ENCODE measurements at places on chromosomes 3 and 15.

- no peak for DNase-seq
Observed at GRCh38 chr15:25052191-25052999, 97.6 kb downstream of the SNRPN start.

DNA sequence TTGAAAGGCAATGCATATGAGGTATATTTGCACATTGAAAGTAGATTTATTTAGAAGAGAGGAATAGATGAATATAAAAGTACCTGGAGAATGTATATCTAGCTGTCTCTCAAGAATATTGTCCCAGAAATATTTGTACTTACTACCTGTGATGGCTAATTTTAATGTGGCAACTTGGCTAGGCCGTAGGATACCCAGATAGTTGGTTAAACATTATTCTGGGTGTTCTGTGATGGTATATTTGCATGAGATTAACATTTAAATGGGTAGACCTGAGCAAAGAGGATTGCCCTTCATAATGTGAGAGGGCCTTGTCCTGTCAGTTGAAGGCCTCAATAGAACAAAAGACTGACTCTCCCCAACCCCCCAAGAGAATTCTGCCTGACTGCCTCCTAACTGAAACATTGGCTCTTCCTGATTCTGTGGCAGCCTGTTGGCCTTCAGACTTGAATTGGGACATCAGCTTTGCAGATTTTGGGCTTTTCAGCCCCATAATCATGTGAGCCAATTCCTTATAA lies 69.4 kb upstream of the FILIP1L start:
- no peak for DNase-seq

DNA sequence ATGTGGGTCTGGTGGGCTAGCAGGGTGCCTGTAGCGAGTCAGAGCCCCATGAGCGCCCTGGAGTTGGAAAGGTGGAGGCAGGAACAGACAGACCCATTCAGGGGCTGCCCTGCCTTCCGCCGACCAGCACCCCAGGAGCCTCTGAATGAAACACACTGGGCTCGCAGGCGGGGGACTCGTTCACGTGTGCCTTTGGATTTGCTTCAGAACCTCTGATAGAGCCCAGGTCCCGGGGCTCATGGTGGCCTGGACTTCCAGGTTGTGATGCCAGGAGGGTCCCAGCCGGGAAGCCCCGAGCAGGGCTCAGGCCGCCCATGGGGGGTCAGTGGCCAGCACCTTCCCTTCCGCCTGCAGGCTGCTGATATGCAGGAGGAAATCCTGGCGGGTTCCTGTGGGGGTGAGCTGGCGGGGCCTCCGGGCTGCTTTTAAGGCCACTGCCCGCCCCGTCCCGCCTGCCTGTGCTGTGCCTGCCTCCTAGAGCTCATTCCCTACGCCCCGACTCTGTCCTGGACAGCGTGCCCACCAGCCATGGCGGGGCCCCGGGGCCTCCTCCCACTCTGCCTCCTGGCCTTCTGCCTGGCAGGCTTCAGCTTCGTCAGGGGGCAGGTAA lies at the start of gene STAB1:
Gene STAB1 (plus strand): TSS at position 453 of the 610 bp plus-strand sequence. CDS start 76 bp downstream, at position 529.
- no peak for DNase-seq

DNA sequence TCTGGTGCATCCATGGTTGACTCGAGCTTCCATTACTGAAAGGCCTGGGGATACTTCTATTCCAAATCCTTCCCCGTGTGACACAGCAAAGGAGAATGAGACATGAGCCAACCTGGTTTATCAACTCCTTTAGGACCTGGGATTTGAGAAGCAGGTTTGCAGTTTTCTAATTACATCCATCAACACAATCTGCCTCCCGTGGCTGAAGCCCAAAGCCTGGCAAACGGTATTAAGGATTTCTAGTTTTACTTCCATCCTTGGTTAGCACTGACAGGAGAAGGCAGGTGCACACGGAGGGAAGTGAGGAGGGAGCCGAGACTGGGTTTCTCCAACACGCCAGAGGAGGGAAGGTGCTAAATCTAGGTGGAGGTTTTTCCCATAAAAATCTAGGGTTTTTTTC lies 79.0 kb downstream of the MYLK start:
- DNase-seq = no peak

- DNase-seq = no peak
Observed at GRCh38 chr3:161149529-161149928, 44.4 kb upstream of the B3GALNT1 start.

DNA sequence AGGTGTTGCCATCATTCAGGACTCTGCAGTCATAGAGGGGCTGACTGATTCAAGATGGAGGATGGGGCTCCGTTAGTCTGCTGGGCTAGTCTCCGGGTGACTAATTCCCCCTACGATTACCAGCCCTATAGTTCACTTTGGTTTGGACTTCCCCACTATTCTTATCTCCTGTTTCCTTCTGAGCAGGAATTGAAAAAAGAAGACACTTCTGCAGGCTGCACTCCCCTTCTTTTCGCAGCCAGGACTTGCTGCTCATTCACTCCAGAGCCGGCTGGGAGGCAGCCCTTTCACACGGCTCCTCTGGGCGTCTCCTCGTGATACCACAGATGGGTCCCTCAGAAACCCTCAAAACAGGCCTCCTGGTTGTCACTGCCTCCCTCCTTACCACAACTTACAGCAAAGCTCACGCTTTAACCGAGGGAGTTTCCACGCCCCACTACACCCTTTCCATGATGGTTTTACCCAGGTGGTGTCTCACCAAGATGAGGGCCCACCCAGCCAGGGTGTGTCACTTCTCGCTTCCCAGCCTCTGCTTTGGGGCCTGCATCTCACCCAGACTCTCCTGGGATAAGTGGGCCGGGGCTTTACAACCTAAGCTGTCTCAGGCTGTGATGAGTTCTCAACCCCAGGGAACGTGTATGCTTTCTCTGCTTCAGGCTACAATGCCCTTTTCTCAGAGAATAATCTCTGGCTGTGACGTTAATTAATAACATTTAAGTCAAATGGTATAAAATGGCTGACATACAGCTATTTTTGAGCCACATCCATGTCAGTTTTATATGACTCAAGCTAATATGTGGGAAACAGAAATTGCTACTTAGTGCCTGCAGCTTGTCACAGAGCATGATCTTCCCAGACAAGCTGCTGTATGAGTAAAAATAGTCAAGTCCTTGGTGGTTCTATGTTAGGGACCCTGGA lies 11.9 kb downstream of the CX3CR1 start:
- DNase-seq = no peak

- peak; percentile 44 for DNase-seq
Observed at GRCh38 chr15:63156755-63157117, 541 bp downstream of the RPS27L start.
